ENCODE measurements at places on chromosomes 13 and 19.

DNA sequence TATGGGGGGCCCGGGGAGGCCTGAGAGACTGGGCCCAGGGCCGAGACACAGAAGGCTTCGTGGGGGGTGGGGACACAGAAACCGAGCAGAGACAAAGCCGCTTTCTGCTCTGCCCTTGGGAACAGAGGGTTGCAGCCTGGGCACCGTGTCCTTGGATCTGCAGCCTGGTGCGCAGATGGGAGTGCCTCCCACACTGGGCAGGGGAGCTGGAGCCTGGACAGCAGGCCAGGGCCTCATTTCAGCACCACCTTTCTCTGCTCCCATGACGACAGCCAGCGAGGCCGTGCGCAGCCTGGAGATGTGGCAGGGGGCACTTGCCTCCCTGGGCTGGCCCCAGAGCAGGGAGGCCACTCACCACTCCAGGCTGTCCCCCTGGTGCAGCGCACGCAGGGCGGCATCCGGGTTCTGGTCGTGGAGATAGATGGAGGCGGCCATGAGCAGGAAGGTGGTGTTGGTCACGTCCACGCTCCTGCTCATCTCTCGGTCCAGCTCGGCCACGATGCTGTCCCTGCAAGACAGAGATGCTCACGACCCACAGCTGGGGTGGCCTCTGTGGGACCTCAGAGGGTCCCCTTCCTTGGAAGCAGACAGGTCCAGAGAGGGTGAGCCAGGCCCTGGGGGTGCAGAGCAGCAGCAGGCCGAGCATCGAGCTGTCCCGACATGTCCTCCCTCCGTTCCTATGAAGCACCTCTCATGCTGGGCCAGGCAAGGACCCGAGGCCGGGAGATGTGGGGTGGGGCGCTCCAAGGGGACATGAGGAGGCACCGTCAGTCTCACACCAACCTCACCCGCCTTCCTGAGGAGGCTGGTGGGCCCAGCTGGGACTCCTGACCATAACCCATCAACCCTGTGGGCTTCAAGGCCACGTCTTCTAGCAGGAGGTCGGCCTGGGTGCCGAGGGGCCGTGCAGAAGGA is 10.9 kb upstream of the CERS1 start:
- DNase-seq: no peak

- no peak for DNase-seq
Observed at GRCh38 chr19:5926641-5927440, 12.8 kb downstream of the CAPS start.

GRCh38 chr19:3142781-3143337 is 7.0 kb downstream of the GNA15 start:
- no peak for DNase-seq

GRCh38 chr19:55503502-55504251 is 15.4 kb downstream of the SSC5D start:
- peak; percentile 80 for DNase-seq

DNA sequence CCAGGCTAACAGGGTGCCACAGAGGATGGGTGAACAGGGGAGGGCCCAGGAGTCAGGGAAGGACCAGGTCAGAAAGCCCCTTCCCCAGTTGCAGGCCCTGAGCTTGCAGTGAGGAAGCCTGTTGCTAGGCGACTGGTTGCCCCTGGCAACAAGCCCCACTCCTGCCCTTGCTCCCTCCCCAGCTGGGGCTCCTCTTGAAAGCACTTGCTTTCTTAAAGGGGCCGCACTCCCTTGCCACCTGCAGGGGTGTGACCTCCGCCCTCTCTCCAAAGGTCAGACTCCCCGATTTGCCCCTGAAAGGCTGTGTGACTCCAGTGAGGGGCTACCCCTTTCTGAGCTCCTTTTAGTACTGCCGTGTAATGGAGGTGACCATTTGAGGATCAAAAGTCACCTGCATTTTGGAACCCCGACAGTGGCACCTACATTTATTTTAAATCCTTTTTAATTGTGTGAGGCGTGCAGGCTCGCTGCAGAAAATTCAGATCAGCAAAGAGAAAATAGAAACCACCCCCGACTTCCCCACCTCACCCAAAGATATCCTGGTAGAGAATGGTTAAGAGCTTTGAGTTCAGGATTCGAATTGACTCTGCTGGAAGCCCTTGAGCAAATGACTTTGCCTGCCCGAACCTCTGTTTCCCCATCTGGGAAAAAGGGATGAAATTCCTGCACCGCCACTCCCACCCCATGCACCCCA is 4.8 kb downstream of the FCHO1 start:
- peak; percentile 81 for DNase-seq

DNA sequence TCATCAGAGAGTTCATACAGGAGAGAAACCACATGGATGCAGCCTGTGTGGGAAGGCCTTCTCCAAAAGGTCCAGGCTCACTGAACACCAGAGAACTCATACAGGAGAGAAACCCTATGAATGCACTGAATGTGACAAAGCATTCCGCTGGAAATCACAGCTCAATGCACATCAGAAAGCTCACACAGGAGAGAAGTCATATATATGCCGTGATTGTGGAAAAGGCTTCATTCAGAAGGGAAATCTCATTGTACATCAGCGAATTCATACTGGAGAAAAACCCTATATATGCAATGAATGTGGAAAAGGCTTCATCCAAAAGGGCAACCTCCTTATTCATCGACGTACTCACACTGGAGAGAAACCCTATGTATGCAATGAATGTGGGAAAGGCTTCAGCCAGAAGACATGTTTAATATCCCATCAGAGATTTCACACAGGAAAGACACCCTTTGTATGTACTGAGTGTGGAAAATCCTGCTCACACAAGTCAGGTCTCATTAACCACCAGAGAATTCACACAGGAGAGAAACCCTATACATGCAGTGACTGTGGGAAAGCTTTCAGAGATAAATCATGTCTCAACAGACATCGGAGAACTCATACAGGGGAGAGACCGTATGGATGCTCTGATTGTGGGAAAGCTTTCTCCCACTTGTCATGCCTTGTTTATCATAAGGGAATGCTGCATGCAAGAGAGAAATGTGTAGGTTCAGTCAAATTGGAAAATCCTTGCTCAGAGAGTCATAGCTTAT is 17.7 kb downstream of the ZNF613 start:
- no peak for DNase-seq

GRCh38 chr19:4059453-4059871 is 7.2 kb downstream of the ZBTB7A start:
- no peak for DNase-seq

- DNase-seq: no peak
Observed at GRCh38 chr13:107067381-107067780, 499.4 kb upstream of the ARGLU1 start.

Data from hypothalamus (tissue), 51 donors.